Activated naive CD4-positive, alpha-beta T cell treated with anti-CD3 and anti-CD28 coated beads for 36 hours (primary cell): ENCODE measurements at places on chromosomes 1 and 21. TPM values are rescaled to one million over a fixed set of nuclear protein-coding genes. Genes with fewer than 3 reads are reported as not detected.

RAD54L gene
- total RNA-seq = 83.9 TPM

KLF17 gene
- total RNA-seq = not detected

TNN gene
- not detected for total RNA-seq

DEPDC1 gene
- total RNA-seq = 18.3 TPM

DNA sequence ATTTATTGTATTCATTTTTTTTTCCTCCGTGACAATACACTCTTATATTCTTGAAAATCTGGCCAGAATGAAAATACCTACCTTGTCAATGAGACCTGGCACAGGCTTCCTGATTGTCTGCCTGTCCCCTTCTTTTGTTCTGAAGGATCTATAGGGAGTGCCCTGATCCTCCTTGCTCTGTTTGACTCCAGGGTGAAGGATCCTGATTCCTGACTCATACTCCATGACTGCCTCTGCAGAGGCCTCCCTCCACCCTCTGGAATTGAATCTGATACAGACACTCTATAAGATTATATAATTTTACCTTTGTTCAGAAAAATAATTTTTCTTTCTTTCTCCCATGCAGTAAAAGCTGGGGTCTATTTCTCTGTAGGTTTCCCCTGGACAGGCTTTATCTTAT lies 116.2 kb downstream of the HMCN1 start:
- no peaks in the 10 kb centered on the region for H3K36me3 ChIP-seq
- no peak for DNase-seq
- no peak overlapping the region for H3K4me3 ChIP-seq
- H3K27ac ChIP-seq = no peak overlapping the region

DNA sequence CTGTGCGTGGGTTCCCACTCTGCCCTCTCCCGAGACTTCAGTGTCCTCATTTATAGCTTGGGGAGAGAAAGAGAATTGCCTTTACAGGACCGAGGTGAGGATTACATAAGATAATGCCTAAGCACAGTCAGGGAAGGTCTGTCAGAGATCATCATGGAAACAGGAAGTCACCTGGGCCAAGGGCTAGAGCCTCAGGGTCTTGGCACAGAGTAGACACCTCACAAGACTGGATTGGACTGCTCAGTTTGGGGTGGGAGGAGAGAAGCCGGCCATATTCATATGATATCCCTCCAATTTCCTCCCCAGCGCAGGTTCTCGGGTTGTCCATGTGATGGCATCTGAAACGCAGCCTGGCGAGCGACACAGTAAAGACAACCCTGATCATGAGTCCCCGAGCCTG lies 3.8 kb downstream of the CNR2 start:
- H3K36me3 ChIP-seq = no peaks in the 10 kb centered on the region
- no peak for DNase-seq
- H3K4me1 ChIP-seq = peaks cover 49% of the 10 kb centered on the region
- peaks cover 4% of the 10 kb centered on the region for H3K27me3 ChIP-seq

DNA sequence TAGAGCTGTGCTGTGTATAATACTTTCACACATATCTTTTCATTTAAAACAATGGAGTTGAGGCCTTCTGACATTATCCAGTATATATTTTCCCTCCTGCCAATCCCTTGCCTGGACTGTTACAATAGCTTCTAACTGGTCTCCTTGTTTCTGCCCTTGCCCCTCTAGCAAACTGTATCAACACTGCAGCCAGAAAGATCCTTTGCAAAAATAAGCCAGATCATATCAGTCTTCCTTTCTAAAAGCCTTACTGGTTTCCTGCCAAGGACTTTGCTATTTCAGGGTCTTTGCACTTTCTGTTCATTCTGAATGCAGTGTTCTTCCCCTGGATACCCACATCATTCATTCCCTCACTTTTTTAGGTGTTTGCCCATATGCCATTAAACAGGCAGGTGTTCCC lies 370.1 kb downstream of the PTBP2 start:
- H3K27ac ChIP-seq = no peak overlapping the region
- H3K4me1 ChIP-seq = no peaks in the 10 kb centered on the region
- H3K27me3 ChIP-seq = no peaks in the 10 kb centered on the region
- peaks cover 3% of the 10 kb centered on the region for H3K36me3 ChIP-seq

- H3K4me1 ChIP-seq = no peaks in the 10 kb centered on the region
- H3K27me3 ChIP-seq = no peaks in the 10 kb centered on the region
- no peak overlapping the region for H3K27ac ChIP-seq
- no peak for DNase-seq
- no peak overlapping the region for H3K4me3 ChIP-seq
Measured at GRCh38 chr1:2438038-2438437, 25.7 kb upstream of the PEX10 start.

- H3K36me3 ChIP-seq = peaks cover 43% of the 10 kb centered on the region
- DNase-seq = no peak
- no peaks in the 10 kb centered on the region for H3K4me1 ChIP-seq
- H3K27me3 ChIP-seq = no peaks in the 10 kb centered on the region
- H3K27ac ChIP-seq = no peak overlapping the region
Measured at GRCh38 chr21:32320726-32321125, 22.1 kb downstream of the MRAP start.

- H3K4me1 ChIP-seq = no peaks in the 10 kb centered on the region
- H3K27me3 ChIP-seq = no peaks in the 10 kb centered on the region
- H3K4me3 ChIP-seq = no peak overlapping the region
- no peak for DNase-seq
- H3K36me3 ChIP-seq = no peaks in the 10 kb centered on the region
Measured at GRCh38 chr1:32557812-32558211, 18.6 kb downstream of the ZBTB8A start.

DNA sequence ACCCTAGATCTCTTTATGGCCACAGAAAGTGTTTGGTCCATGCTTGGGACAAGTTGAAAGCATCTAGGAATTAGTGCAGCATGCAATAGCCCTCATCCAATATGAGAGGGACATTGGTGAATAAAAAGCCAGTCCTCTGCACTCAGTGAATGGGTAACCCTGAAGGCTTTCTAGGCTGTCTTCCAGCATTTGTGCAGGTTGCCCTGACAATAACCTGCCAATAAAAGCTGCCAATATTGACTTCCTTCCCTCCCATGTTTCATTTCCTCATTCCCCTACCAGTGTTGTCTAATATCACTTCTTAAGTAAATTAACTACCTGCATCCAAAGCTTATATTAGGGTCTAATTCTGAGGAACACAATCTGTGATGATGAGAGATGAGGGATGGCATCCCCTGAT lies 563.6 kb upstream of the NEGR1 start:
- no peaks in the 10 kb centered on the region for H3K36me3 ChIP-seq
- H3K4me3 ChIP-seq = no peak overlapping the region
- DNase-seq = no peak
- H3K4me1 ChIP-seq = no peaks in the 10 kb centered on the region
